ENCODE measurements at places on chromosomes 5 and 9. TPM values are rescaled to one million over a fixed set of nuclear protein-coding genes. Genes with fewer than 3 reads are reported as not detected.

HRH2 gene
- total RNA-seq = not detected

FER gene
- 78.8 TPM for total RNA-seq

IFNA13 gene
- total RNA-seq = under 0.01 TPM

GFRA3 gene
- not detected for total RNA-seq

SPACA9 gene
- total RNA-seq = 5.5 TPM

FOXD4 gene
- under 0.01 TPM for total RNA-seq

PCDHGA8 gene
- total RNA-seq = 1.2 TPM

PTGDS gene
- total RNA-seq = 0.76 TPM

MRPL41 gene
- 32.6 TPM for total RNA-seq

PPP3R2 gene
- total RNA-seq = not detected

INSL4 gene
- total RNA-seq = not detected

FCN2 gene
- not detected for total RNA-seq

RANBP17 gene
- total RNA-seq = 244 TPM

Data from placental epithelial cell (primary cell).